ENCODE measurements at places on chromosomes 2 and 18.

DNA sequence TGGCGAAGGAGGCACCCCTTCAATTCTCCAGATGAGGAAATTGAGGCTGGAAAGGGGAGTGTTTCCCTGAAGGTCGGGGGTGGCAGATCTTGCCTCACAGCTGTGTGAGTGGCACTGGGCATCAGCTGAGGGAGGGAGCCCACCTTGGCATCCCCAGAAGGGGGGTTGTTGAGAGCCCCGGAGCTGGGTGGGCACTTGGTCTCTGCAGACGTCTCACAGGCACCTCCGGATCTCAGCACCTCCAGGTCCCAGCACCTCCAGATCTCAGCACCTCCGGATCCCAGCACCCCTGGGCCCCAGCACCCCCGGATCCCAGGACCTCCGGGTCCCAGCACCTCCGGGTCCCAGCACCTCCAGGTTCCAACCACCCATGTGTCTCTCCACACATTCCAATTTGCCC lies 137.9 kb downstream of the NFATC1 start:
- no peak for DNase-seq

DNA sequence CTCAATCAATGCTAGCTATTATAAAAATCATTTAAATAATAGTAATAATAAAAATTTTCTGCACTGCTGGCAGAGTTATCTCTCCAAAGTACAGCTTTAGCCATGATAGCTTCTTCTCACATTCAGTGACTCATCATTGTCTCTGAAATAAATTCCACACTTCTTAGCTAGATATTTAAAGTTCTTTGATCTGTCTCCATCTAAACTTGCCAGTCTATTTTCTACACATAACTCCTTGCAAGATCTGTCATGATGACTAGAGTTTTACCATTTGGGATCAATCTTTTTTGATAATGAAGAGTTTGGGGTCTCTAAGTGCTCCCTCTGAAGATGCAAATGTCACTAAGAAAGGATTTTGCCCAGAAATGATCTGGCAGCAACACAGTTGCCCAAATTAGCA lies 155.4 kb upstream of the LHCGR start:
- DNase-seq: no peak

- no peak for DNase-seq
These were observed 113.8 kb upstream of the SIX2 start for GRCh38 chr2:45123065-45123464.

GRCh38 chr2:8488001-8488738 lies 193.7 kb upstream of the ID2 start:
- peak; percentile 76 for DNase-seq

- DNase-seq: no peak
These were observed 178.0 kb downstream of the ICOS start for GRCh38 chr2:204114295-204115136.

All from inflammatory macrophage treated with lipopolysaccharide for 4 hours (primary cell).